ENCODE measurements at places on chromosomes 4 and X.
A peak's percentile ranks its signal among the peaks of the same experiment; 100 is the strongest.

- DNase-seq: no peak
Measured at GRCh38 chr4:22233230-22233629, 282.6 kb downstream of the ADGRA3 start.

- DNase-seq: no peak
Measured at GRCh38 chr4:70236125-70236524, 6.3 kb upstream of the CSN3 start.

DNA sequence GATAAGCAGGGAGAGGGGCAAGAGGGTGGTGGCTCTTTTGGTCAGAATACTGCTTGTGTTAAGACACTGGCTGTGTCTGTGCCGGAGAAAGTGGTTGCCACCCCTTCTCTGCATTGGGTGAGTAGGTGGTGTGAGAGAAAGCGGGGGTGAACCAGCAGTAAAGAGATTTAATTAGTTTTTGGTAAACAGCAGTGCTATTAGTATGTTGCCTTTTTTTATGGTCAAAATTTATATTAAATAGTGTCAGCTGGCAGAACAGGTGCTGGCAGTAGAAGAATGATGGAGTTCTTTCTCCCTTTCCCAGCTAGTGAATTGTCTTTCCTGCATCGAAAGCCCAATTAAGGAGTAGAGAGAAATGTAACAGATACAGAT lies 181.6 kb downstream of the LARP7 start:
- peak; percentile 24 for DNase-seq

DNA sequence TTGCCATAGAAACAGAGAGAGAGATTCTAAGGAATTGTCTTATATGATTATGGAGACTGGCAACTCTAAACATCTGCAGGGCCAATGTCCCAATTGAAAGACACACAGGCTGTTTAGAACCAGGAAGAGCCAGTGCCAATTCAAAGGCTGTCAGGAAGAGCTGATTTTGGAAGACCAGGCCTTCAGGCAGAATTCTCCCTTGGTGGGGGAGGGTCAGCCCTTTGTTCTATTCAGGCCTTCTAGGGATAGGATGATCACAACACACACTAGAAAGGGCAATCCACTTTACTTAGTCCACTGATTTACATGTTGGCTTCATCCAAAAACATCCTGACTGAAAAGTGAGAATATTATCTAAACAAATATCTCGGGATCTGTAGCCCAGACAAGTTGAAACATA lies 15.2 kb downstream of the C4orf46 start:
- no peak for DNase-seq

DNA sequence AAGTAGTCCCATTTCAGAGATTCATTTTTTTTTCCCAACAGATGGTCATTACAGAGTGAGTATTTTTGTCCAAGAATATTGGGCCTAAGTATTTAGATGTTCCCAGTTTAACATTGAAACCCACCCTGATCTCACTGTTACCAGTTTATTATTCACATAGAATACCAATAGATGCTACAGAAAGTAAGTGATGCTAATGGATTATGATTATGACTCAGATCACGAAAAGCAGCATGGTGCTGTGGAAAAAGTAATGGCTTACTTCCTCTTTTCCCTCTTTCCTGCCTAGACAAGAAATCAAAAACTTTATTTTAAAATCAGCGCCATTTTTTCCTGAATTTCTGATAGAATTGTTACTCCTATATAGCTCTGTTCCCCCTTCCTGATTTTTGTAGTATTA lies 51.9 kb downstream of the GSPT2 start:
- DNase-seq: no peak

DNA sequence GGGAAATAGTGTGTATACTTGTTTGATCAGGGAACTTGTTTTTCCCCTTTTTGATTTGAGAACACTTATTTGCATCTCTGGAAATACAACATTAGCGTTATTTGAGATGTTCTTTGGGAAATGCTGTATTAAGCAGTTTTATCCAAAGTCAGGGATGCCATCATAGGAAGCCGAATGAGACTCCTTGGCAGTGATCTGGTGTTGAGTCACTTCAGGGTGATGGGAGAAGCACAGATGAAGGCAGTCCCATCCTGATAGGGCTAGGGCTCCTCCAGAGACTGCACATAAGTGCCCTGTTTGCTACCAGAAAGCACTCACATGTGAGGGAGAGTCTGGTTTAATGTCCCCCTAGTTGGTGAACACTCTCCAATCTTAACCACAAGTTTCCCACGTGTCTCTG lies 62.3 kb downstream of the IL1RAPL1 start:
- DNase-seq: no peak

DNA sequence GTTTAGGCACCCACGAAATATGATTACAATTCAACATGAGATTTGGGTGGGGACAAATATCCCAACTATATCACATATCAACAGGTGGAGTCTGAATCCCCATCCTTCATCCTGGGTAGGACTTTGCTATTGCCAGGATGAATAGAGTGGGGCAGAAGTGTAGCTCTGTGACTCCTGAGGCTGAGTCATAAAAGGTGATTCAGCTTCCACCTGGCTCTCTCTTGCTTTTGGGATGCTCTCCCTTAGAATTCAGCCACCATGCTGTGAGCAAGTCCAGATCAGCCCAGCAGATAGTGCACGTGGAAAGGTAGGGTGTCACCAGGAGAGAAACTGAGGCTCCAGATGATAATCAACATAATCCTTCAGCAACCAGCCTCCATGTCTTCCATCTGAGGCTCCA lies 193.8 kb upstream of the BCOR start:
- DNase-seq: no peak

- peak; percentile 16 for DNase-seq
Measured at GRCh38 chrX:115367455-115367854, 77.9 kb downstream of the LUZP4 start.

GRCh38 chr4:56200275-56200674 lies 187.0 kb downstream of the AASDH start:
- no peak for DNase-seq

- no peak for DNase-seq
Measured at GRCh38 chrX:122777766-122778165, 406.3 kb upstream of the GRIA3 start.

DNA sequence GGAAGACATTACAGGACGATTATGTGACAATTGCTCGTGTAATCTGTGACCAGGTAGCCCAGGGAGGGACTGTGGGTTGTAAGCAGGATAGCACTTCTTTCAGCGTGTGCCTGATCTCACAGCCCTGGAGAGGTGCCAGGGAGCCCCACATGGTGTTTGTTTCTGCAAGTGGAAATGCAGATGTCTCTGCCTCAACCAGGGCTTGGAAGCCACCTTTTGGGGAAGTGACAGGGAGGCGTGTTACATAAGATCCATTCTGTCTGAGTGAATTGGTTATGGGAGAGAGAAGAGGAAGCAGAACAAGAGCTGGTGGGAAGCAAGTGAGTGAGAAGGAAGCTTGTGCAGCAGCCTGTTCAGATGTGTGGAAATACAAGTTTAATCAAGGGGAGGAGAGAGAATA lies 104.5 kb upstream of the GATB start:
- DNase-seq: no peak

DNA sequence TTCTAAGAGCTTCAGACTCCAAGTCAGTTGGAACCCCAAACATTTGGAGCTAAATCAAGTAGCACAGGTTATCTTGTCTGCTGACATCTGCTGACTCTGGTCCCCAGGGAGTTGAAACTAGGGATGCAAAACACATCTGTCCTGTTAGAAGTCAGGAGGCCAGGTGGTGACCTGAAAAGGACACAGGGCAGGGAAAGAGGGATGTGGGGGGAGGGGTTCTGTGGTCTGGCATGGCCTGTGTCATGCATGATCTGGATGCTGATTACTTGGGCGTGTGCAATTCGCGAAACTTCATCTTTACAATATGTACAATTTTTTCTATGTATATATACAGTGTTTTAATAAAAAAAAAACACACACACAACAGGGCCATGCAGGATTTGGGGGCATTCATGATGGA lies 55.3 kb downstream of the FHDC1 start:
- DNase-seq: no peak

DNA sequence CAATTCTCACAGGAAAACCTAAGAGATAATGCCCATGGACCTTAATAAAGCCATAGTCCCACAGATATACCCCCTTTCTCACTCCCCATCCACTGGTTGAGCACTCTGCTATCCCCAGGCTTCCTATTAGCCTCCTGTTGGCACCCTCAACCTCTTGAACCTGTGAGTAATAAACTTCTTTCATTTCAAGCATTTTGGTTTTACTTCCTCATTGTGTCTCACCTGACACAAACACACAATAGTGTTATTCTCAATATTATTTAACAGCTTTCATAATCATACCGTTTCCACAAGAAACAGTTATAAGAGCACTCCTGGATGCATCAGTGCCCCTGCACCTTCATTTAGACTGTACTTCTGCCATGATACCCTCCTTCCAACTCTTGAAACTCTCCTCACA lies 56.8 kb downstream of the TRPC5 start:
- DNase-seq: no peak

- DNase-seq: no peak
Measured at GRCh38 chr4:168708108-168708507, 211.3 kb downstream of the PALLD start.

GRCh38 chr4:176016601-176017000 lies 49.0 kb upstream of the WDR17 start:
- no peak for DNase-seq

DNA sequence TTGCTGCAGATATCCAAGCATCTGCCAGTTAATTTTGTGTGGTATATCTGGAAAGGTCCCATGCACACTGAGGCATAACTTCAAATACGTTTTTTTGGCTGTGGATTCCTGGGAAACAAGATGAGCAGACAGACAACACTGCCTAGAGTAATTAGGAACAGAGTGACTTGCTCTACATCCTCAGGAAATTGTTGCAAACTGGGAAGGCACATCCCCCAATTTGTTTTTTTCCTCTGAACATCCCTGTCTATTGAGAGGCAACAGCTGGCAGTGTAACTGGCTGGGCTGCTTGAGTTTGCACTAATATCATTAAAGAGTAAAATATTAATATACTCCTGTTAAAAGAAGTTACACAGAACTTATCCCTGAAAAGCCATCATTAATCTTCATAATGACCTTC lies 207.7 kb upstream of the SLIT2 start:
- DNase-seq: no peak

DNA sequence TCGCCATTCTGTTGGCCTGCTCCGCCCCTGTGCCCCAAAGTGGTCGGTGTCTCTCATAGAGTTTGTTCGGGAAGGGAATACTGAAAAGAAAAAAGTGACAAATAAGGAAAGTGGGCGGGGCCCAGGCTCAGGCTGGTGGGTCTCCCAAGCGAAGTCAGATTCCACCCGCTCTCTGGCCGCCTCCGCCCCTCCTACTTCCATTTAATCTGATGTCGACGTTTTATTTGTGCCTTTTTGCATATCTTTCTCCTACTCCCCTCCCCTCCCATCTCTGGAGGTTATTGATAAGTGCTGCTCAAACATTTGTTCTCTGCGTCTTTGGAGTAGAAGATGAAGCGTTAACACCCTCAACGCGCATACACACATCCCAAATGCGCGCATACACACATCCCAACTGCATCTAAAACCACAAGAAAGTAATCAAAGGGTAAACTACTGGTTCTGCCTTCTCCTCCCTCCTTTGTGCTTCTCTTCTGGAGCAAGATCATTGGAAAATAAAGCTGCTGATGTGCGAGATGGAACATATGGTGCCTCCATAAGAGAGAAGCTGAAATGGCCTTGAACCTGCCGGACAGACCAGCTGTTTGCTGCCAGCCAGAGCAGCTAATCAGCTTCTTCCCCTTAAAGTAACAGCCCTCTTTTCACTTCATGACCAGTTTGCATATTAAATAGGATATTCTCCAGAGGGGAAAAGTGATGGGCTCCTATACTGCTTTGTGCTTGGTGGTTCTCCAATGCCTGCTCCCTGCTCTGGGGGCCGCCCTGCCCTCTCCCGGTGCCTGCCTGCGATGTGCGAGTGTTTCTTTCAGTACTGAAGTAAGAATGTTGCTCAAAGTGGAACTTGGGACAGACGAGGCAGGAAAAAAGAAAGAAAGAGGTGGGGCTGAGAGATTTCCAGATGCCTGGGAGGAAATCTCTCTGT lies 3.1 kb downstream of the MAMLD1 start:
- peak; percentile 56 for DNase-seq

DNA sequence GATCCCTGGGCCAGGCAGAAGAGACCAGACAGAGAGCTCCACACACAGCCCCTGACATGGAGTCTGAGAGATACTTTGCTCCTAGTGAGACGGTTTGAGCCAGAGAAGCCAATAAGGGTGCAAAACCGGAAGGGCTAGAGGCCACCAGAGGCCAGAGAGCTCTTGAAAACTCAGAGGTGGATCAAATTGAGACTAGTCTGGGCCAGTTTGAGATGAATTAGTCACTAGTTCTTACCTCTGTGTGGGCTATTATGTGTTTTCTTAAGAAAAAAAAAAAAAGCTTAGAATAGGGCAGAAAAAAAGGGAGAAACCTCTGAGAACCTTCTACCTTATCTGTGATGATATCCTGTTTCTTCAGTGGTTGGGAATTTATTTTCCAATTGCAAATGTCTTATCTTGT lies 110.4 kb upstream of the EDNRA start:
- DNase-seq: peak; percentile 72

DNA sequence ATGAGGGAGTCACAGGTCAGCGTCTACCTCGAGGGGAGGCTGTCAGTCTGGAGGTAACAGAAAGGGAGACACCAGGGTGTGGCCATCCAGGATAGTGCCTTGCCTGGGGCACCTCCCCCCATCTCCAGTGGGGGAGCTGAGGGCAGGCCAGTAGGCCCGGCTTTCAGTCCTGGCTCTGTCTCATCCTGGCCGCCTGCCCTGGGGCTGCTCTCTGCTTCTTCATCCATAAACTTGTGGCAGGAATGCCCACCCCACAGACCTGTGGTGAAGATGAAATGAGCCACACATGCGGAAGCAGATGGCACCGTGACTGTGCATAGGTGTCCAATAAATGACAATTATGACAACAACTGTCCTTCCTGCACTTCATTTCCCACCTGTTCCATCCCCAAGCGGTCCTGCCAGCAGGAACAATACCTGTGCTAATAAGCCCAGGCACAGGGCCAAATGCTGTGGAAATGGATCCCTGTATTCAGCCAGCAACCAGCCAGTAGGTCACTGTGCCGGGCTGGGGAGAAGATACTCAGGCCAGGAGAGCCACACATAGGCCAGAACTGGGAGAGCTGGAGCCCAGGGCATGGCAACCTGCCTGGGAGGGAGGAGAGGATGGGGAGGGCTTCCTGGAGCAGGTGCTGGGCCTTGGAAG lies 30.2 kb downstream of the TRO start:
- no peak for DNase-seq

DNA sequence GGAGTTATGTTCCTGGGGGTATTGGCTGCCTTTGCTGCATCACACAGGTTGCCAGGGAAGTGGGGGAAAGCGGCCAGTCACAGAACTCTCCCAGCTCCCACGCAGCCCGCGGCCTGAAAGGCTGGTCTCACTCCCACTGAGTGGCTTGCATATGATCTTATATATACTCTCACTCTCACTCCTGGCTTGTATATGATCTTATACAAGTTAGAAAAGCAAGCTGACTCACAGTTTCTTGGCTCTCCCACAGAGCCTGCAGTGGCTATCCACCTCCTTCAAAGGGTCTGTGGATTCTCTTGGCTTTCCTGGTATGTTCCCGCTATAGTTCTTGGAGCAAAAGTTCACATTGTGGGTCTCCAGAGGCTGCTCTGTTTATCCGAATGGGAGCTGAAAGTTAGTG lies 833.5 kb upstream of the GALNTL6 start:
- DNase-seq: peak; percentile 82

- DNase-seq: no peak
Measured at GRCh38 chr4:118772767-118773428, 63.0 kb downstream of the SEC24D start.

GRCh38 chrX:48761674-48762471 lies at the start of gene GLOD5:
GLOD5 (plus strand) TSS chrX:48761747; CDS start chrX:48761791, 44 bp downstream.
- no peak for DNase-seq
